ENCODE measurements at places on chromosomes 2 and 18.
A peak's percentile ranks its signal among the peaks of the same experiment; 100 is the strongest.

DNA sequence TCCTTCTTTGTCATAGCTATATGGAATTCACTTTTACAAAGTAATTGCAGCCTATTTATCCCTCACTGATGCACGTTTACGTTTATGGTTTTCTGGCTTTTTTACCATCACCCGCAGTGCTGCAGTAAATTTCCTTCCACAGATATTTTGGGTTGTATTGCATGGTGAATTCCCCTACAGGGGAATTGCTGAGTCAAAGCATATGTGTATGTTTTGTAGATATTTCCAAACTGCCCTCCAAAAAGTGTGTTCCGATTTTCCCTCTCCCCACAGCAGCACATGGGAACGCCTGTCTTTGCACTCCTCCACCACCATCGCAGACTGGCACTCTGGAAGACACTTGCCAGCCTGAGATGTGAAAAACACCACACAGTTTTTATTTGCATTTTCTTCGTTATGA is 80.6 kb upstream of the UXS1 start:
- no peak for DNase-seq

GRCh38 chr18:7596147-7596546 is 29.0 kb downstream of the PTPRM start:
- DNase-seq, result no peak

GRCh38 chr2:129165006-129165405 is 814.5 kb upstream of the RAB6C start:
- DNase-seq, result no peak

GRCh38 chr2:8300216-8300615 is 381.6 kb upstream of the ID2 start:
- DNase-seq, result no peak

DNA sequence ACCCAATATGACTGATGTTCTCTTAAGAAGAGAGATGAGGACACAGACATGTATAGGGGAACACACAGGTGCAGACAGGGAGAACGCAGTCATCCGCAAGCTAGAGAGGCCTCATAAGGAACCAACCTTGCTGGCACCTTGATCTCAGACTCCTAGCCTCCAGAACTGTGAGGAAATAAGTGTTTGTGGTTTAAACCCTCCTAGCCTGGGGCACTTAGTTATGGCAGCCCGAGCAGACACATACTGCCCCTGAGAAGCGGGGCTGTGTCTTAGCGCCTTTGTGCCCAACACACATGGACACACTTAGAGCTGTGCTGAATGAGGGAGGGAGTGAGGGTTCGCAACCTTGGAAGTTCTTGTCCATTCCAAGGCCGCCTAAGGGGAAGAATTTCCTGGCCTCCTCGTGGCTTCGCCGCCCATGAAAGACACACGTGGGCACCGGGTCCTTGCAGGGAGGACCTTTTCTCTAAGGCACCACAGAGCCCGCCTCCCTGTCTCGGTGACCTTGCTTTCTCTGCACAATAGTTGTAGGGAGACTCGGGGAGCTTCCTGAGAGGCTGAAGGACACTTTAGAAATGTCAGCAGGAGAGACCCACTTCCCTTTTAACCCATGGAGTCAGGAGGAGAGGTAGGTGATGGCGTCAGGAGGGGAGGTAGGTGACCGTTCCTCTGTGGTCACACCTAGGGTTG is 224.5 kb upstream of the HDAC4 start:
- no peak for DNase-seq

- DNase-seq, result no peak
These were observed 356.9 kb upstream of the KLHL29 start for GRCh38 chr2:23028106-23028505.

GRCh38 chr18:49853436-49853835 is 40.1 kb upstream of the ACAA2 start:
- DNase-seq, result no peak

- no peak for DNase-seq
These were observed 510.3 kb downstream of the RNF144A start for GRCh38 chr2:7427293-7428060.

GRCh38 chr2:220227266-220227920 is 600.0 kb downstream of the SLC4A3 start:
- DNase-seq, result no peak

DNA sequence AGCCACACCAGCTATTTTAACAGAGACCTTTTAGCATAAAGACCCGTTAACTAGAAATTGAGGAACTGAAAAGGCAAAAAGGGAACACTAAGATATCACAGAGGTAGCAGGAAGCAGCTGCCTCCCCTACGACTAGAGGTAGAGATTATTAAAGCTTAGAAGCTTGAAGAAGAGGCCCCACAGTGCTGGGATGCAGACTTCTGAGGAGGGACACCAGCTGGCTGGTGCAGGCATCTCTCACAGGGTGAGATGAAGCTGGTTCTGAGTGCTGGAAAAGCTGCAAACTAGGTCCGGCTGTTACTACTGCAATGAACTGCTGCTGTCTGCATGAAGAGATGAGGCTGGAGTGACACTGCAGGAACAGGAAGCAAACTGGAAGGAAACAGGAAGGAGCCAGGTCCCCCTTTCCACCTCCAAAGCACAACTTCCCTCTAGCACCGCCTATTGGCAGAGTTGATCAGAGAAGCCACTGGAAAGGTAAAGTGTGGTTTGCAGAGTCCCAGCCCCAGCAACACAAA is 61.2 kb upstream of the MRPS9 start:
- DNase-seq, result peak; percentile 13
